NCI-H1048 (cell line): ENCODE measurements at places on chromosomes 11 and 22.

- no peak for DNase-seq
Measured at GRCh38 chr11:99534812-99535211, 514.1 kb downstream of the CNTN5 start.

DNA sequence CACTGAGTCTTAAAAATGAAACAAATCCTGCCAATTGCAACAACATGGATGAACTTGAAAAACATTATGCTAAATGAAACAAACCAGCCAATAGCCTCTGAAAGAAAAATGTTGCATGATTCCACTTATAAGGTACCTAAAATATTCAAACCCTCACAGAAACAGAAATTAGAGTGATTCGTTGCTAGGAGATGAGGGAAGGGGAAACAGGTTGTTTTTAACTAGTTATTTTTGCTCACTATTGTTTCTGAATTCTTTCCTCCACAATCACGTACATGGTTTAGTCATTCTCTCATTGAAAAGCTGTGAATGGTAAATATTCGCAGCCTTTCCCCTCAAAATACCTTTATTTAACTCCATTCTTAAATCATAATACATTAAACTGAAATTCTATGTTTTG is 14.0 kb upstream of the TYR start:
- DNase-seq = no peak

- no peak for DNase-seq
Measured at GRCh38 chr11:69220561-69221051, 64.9 kb downstream of the SMIM38 start.

DNA sequence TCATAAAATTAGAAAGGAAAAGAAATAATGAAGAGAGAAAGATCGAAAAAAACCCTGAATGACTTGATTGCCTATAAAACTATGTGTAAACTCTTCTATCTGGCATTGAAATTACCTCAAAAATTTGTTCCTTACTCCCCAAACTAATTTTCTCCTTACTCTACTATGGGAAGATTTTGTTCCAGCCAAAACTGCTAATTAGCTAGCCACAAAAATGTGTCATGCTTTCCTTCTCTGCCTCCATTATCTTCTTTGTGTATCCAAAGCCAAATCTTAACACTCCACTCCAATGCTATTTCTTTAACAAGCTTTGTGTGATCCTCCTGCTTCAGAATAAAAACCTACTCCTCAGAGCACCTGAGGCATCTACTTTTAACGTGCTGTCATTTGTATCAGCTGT is 831.2 kb downstream of the METTL15 start:
- DNase-seq = no peak

GRCh38 chr11:12628314-12628713 is 45.9 kb upstream of the TEAD1 start:
- no peak for DNase-seq

- DNase-seq = no peak
Measured at GRCh38 chr11:108897071-108897481, 232.2 kb downstream of the DDX10 start.

DNA sequence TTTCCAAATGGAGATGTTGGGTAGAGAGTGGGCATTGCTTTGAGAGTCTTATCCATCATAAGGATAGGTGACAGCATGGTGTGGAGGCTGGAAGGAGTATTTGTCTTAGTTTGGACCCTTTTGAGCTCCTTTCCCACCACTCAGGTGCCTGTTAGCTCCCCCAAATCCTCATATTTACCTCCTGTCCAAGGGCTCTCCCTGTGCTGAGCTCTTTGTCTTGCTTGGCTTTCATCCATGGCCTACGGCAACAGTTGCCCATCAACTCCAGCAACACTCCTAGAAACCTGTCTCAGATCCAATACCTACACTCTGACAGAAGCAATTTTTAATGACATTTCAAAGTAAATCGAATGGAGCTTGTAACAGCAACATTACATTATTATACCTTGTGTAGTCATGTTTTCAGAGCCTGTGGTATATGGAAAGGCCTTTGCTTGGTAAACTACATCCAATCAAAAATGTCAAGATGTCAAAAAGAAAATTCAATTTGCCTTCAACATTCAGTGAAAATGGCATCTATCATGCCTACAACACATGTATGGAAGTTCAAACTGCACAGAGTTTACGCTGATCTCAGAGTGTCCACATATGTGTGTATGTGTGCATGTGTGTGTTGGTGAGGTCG is 49.4 kb upstream of the CCDC90B start:
- no peak for DNase-seq

GRCh38 chr11:64204464-64204989 is 2.0 kb upstream of the FERMT3 start:
- DNase-seq = no peak
